Dermis microvascular lymphatic vessel endothelial cell (primary cell): ENCODE measurements at places on chromosomes 7 and 10. TPM values are rescaled to one million over a fixed set of nuclear protein-coding genes. Genes with fewer than 3 reads are reported as not detected.
A peak's percentile ranks its signal among the peaks of the same experiment; 100 is the strongest.

DBF4 gene
- total RNA-seq: 6.8 and 13.2 TPM in 2 replicates

DNA sequence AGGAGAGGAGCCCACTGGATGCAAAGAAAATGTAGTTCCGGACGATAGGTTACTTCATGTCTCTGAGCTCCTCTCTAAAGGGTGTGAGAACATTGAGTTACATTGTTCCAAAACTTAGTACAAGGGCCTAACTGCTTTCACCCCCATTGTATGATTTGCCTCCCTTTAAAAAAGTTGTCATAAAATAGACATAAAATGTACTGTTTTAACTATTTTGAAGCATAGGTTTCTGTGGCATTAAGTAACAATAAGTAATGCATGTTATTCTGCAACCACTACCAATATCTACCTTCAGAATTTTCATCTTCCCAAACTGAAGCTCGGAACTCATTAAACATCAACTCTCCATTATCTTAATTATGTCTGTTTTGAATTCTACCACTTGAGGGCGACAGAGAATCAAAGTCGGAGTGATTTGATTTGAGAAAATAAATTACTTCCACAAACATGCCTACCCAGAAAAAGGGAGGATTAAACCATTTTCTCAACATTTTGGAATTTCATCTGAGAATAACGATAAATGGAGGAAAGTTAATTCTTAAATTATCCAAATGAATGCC lies 2.7 kb downstream of the IGFBP1 start:
- DNase-seq: peak; percentile 47

- no peak for DNase-seq
Observed at GRCh38 chr10:100020886-100021253, 11.1 kb upstream of the DNMBP start.

GRCh38 chr7:30327813-30328212 lies 43.4 kb downstream of the ZNRF2 start:
- no peak for DNase-seq

MYO1G gene
- under 0.01 and 0.13 TPM in 2 replicates for total RNA-seq

SNCG gene
- 108 and 137 TPM in 2 replicates for total RNA-seq

SLC18A3 gene
- not detected in 2 replicates for total RNA-seq

- no peak for DNase-seq
Observed at GRCh38 chr10:29749150-29749549, 114.4 kb upstream of the SVIL start.

DNA sequence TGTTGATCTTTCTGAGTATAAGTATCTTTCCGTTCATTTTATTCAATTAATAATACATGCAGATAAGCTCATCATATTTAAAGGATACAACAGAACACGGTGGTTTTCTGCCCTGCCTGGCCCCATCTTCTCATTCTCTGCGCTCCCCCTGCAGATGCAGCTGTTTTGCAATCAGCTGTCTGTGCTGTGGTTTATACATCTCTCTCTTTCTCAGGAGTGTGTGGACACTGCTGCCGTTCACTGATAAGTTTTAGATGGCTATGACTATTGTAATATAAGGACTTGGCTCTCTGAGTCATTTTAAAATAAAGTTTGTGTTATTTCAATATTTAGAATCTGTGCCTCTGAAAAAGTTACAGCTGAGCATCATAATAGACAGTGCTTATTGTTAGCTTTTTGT lies 54.5 kb downstream of the CUL1 start:
- DNase-seq: no peak

- no peak for DNase-seq
Observed at GRCh38 chr10:79249186-79250121, 97.8 kb upstream of the PPIF start.

LRRN3 gene
- 0.13 TPM in 1 of 2 replicates, not detected in the other for total RNA-seq

DNA sequence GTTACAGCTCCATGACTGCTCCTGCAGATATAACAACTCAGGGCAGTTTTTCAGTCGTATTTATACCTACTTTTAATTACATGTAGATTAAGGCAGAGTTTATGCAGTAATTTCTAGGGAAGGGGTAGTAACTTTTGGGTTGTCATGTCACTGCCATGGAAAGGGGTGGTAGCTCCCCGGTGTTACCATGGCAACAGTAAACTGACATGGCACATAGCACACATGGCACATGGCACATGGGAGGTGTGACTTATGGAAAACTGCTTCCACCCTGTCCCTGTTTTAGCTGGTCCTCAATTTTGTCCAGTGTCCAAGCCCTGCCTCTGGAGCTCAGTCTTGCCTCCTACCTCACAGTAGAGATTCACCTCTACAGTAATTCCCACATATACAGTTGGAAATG lies 3.9 kb upstream of the TOMM7 start:
- DNase-seq: no peak

ZNF365 gene
- total RNA-seq: not detected in 2 replicates

- no peak for DNase-seq
Observed at GRCh38 chr7:118621810-118622360, 397.4 kb downstream of the ANKRD7 start.

DNA sequence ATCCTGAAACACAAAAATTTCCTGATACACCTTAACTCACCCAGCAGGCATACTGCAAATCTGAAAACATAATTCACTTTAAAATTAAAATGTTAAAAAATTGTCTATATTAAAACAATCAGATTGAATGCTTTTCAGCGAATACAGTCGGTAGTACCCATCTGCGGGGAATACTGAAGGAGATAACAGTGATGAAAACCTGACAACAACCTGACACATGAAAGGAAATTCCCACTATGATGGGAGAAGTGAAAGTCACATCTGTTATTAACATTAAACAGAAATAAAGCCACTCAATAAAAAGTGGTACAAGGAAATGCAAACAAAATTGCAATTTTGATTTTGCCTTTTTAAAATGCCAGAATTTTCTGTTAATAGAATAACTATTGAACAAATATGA lies 448.0 kb upstream of the SEMA3A start:
- DNase-seq: no peak

DNA sequence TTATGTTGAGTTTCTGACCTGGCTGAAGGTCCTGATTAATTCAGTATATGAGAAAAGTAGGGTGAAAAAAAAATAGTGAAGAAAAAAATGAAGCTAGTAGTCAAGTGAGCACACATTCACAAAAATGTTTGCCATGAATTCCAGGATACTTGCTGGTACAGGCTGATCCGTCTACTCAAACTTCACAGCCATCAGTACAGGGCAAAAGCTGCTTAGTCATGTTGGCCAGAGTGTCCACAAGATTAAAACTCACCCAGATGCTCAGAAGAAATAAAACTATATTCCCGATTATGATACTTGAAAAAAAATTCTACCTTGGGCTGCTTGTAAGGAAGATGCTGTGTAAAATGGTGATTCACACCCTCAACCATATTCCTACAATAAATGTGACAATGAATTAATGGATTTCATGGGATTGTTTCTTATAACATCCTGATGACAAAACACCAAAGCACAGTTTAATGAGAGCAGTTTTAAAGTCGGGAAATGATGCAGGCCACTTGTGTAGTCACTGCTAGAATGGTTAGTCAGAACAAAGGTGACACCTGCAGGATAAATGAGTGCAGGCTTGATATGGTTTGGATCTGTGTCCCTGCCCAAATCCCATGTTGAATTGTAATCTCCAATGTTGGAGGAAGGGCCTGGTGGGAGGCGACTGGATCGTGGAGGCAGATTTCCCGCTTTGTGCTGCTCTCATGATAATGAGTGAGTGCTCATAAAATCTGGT lies 49.2 kb upstream of the ANKRD1 start:
- peak; percentile 23 for DNase-seq

GRCh38 chr10:89414146-89414878 lies at the start of gene IFIT5:
Gene IFIT5, plus strand, starts transcription at chr10:89414568. Its CDS starts 231 bp downstream, at chr10:89414799.
- peak; percentile 32 for DNase-seq

OPALIN gene
- not detected in 2 replicates for total RNA-seq

DNA sequence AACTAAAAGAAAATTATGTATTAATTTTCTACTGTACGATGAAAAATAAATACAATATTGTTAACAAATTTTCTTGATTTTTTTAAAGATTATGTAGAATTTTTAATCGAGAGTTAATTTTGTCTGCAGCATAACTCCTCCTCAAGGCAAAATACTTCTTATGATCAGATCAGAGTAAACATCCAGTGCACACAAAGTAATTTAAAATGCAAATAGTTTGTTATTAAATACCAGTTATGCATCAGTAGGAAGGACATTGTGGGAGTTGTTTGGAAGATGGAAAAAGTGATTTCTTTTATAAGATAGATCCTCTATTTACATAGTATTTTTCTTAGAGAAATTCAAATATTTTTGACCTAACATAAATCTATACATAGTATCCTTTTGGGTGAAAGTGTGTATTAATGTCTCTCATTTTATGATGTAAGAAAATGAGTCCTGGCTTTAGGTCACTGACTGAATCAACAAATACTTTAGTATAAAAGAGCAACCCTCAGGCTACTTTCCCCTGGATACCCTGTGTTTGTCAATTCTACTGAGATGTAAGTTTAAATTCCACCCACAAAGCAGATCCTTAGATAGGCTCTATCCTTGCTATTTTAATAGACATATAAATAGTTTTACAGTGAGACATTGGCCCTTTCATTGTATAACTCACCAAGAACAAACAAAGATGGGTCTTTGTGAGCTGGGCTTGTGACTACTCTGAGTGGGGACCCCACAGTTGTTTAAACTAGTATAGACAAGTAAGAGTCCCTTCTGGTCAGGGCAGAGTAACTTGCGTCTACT lies 1133.7 kb downstream of the GATA3 start:
- DNase-seq: no peak

GRCh38 chr7:36299223-36299774 lies 90.4 kb upstream of the ANLN start:
- no peak for DNase-seq

GRCh38 chr10:95650232-95650631 lies 6.3 kb downstream of the ALDH18A1 start:
- DNase-seq: no peak

DDX50 gene
- 30.6 and 33.1 TPM in 2 replicates for total RNA-seq

- DNase-seq: no peak
Observed at GRCh38 chr10:43199684-43200537, 61.7 kb downstream of the CSGALNACT2 start.

ADAMTS14 gene
- under 0.01 TPM in 1 of 2 replicates, not detected in the other for total RNA-seq

DNA sequence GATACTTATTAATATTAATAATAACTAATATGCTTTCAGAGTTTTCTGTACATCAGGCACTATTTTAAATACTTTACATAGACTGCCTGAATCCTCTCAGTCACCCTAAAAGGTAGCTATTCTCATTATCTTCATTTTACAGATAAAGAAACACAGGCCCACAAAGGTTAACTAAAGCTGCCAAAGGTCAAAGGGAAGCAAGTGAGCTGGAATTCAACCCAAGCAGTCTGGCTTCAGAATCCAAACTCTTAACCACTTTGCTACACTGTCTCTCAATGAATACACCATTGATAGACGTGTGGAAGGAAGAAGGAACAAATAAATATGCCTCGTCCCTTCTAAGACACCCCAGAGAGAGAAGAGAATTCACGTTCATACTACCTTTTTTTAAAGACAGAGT lies 52.0 kb downstream of the GFRA1 start:
- DNase-seq: no peak

- no peak for DNase-seq
Observed at GRCh38 chr7:5553298-5553877, 129.8 kb upstream of the TNRC18 start.

DNA sequence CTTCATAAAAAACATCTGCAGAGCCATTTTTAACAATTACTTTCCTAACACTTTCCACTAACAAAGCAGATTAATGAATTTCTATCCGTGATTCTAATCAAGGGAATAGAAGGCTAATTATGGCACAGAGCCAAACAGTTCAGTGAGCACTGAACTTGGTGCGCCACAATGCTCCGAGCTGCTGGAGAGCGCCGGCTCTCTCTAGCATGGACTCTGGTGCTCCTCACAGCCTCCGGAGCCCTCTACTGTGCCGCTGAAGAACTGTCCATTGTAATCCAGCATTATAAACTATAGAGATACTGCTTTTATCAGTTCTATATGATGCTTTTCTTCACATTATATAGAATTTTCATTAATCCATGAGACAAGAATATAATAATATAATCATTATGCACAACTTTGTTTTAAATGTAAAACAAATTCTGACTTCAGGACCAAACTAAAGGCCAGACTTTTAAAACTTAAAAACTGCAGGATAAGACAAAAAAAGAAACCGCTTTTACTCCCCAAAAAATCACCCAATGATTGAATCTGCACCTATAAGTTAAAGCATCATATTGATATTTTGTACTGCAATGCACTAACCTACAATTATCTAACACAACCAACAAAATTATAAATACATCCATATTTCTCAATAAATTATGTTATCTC lies 123.6 kb downstream of the RNF32 start:
- peak; percentile 69 for DNase-seq

GRCh38 chr7:77404641-77405040 lies 11.5 kb downstream of the GSAP start:
- DNase-seq: no peak

GNGT1 gene
- not detected in 2 replicates for total RNA-seq

DNA sequence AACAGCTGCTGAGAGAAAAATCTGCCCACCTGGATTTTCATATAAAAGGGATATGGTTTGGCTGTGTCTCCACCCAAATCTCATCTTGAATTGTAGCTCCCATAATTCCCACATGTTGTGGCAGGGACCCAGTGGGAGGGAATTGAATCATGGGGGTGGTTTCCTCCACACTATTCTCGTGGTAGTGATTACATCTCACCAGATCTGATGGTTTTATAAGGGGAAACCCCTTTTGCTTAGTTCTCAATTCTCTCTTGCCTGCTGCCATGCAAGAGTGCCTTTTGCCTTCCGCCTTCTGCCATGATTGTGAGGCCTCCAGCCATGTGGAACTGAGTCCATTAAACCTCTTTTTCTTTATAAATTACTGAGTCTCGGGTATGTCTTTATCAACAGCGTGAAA lies 20.8 kb upstream of the MKI67 start:
- DNase-seq: no peak

GRCh38 chr10:117254774-117255735 lies 14.1 kb downstream of the SLC18A2 start:
- DNase-seq: no peak

DNA sequence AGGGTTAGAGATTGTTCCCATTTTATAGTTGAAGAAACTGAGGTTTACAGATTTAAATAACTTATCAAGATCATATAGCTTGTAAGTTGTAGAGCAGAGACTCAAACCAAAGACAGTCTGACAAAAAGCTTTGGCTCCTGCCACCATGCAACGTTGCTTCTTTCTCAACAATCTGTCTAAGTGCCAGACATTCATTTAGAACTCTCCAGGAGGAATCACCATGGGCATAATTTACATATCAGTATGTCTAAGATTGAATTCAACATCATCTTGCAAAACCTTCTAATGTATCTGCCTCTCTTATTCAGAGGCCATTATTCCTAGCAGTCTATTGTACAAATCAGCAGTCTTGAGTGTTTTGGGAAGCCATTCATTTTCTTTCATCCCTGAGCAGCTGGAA lies 163.5 kb upstream of the PLXDC2 start:
- DNase-seq: no peak

GRCh38 chr7:44729949-44730590 lies 18.6 kb upstream of the ZMIZ2 start:
- no peak for DNase-seq

FBXO24 gene
- total RNA-seq: 0.13 and 0.25 TPM in 2 replicates

- DNase-seq: no peak
Observed at GRCh38 chr7:136709876-136710275, 158.6 kb upstream of the CHRM2 start.

HOGA1 gene
- total RNA-seq: 0.38 and 0.77 TPM in 2 replicates

GRCh38 chr7:151808400-151809145 lies 68.3 kb downstream of the PRKAG2 start:
- no peak for DNase-seq

- no peak for DNase-seq
Observed at GRCh38 chr7:711093-711921, 15.2 kb upstream of the DNAAF5 start.

GRCh38 chr10:116692225-116692624 lies 50.1 kb downstream of the HSPA12A start:
- DNase-seq: no peak

PLEKHS1 gene
- total RNA-seq: not detected in 2 replicates
